ENCODE measurements at places on chromosomes 2 and 18.
A peak's percentile ranks its signal among the peaks of the same experiment; 100 is the strongest.

- no peak for DNase-seq
Measured at GRCh38 chr2:30786923-30787685, 20.1 kb downstream of the CAPN13 start.

DNA sequence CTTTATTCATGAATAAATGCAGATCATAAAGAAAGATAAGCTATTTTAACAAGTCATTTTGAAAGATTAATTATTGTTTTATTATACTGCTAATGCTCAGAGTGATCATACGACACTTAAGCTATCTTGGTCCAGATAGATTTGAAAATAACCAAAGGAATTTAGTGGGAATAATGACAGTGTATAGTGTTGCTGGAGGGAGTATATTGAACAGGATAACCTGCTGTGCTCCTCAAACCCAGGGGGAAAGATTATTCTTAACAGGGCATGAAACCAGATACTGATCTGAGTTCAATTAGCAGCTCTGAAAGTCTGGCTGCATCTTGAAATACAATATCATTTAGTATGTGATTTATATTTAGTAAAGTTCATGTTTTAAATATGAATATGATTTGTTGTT, 216.3 kb upstream of the ITGA4 start:
- no peak for DNase-seq

- peak; percentile 13 for DNase-seq
Measured at GRCh38 chr2:181357979-181358378, 99.2 kb upstream of the ITGA4 start.

DNA sequence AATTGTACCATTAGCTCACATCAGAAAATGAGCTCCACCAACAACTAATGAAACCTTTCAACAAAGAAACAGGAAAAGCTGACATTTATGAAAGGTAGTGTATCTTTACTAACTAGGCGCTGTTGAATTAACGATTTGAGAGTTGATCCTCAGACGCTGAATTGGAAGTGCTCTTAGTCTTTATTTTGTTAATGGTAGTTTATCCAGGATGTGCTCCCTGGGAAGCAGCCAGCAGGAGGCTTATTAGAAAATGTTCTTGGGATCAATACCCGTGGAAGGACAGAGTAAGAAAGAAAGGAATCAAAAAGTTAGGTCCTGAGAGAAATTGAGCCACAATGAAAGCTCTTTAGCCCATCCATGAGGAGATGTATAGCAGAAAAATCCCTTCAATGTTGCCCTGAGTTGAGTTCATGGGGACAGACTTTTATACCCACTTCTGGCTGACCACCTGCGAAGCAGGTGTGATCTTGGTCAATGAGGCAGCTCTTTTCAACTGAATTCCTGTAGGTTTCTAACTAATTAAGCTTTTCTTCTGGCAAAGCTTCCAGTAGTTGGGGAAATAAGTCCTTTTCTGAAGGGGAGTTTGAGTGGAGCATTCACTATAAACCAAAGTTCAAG, 492.6 kb upstream of the REG3G start:
- DNase-seq, result no peak

GRCh38 chr2:172039011-172039704, 39.4 kb downstream of the METAP1D start:
- no peak for DNase-seq

GRCh38 chr2:218892693-218893348, 12.2 kb downstream of the WNT10A start:
- peak; percentile 68 for DNase-seq

- no peak for DNase-seq
Measured at GRCh38 chr2:47488870-47489584, 86.1 kb downstream of the MSH2 start.

DNA sequence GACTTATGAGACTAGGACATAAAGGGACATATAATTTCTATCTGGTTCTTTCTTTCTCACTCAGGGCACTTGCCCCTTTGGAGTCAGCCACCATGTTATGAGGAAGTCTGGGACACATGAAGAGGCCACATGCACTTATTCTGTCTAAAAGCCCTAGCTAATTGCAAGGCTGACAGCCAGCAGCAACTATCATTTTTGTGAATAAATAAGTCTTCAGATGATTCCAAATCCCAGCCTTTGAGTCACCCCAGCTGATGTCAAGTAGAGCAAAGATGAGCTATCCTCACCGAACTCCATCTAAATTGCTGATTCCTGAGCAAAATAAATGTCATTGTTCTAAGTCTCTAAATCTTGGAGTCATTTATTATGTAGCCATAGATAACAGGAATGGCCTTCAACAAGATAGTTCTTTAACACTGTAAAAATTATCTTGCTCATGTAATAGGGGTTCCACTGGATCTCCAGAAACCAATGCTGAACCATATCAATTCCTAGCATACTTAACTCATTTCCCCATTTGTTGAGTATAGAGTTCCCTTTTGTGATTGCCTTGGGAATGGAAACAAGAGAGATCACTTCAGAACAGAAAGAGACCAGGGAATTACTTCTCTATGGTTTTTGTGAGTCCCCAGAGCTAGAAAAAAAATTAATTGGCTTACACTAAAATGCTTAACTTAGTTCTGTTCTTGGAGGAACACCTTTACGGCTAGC, 50.6 kb upstream of the FN1 start:
- DNase-seq, result no peak

- DNase-seq, result no peak
Measured at GRCh38 chr2:230172156-230172555, 47.6 kb downstream of the SP110 start.

DNA sequence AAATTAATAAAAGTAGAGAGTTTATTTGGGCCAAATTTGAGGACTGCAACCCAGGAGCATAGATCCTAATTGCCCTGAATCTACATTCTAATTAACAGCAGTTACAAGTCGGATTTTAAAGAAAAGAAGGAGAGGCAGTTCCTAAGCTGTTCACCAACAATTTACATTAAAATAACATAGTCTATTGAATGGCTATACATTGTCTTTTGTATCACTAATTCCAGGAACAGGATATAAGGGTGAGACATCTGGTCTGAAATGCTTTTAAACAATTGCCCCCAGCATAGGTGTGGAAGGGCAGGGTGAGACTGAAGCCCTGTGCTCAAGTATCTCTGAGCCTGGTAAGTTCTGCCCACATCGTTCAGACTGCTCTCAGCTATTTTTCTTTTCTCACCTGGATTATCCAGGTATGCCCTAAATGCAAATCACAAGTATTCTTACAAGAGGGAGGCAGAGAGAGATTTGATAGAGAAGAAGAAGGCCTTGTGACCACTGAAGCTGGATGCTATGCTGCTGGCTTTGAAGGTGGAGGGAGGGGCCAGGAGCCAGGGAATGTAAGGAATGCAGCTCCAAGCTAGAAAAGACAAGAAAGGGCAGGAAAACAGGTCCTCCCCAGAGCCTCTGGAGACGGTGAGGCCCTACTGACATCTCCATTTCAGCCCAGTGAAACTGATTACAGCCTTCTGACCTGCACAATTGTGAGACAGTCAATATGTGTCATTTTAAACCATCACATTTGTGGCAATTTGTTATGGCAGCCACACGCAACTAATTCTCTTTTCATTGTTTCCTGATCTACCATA, 189.4 kb upstream of the ARL4C start:
- no peak for DNase-seq

- no peak for DNase-seq
Measured at GRCh38 chr2:74571058-74571457, 16.5 kb downstream of the DOK1 start.

DNA sequence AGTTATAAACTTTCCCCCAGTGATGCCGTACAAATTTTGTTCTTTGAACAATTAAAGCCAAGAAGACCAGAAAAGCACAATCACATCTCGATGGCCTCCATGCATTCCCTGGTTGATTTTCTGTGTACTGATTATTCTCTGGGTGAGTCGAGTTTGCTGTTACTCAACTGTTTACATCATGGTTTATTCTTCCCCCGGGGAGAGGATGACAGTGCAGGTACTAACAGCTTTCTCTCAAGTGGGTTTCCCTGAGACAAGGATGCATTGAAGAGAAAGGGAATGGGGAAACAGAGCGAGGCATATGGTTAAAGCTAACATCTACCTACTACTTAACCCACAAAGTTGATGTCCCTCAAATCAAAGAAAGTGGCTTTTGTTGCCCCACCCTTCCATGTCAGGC, 410.8 kb upstream of the FANCL start:
- no peak for DNase-seq

- no peak for DNase-seq
Measured at GRCh38 chr2:8455236-8456150, 226.4 kb upstream of the ID2 start.

GRCh38 chr2:234980451-234981187, 28.8 kb downstream of the SH3BP4 start:
- no peak for DNase-seq

DNA sequence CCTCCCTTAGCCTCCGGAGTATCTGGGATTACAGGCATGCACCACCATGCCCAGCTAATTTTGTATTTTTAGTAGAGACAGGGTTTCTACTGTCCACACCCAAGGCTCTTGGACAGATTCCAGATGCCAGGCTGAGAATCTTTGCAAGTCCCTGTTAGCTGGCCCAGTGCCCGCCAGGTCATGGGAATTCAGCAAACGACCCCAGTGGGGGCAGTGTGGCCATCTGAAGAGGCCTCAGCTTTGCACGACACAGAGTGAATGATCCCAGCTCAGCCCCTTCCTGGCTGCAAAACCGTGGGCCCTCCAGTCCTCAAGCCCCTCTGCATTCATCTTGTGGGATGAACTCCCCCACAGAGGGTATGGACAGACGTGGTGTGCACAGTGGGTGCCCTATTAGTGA, 179.5 kb upstream of the ID2 start:
- no peak for DNase-seq

DNA sequence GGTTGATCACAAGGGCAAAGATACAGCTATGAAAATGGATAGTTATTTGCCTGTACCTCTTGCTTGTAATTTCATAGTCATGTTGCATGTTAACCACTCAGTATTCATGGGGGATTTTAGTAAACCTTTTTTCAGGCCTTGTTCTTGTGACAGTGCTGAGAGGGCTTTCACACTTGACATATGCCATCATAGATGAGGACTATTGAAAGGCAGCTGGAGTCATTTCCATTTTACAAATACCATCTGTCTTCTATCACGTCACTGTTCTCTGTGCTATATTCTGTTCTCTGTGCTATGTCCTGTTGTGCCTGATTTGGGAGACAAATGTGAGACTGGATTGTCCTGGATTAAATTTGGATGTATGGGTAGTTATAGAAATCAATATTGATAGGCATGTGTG, 131.7 kb downstream of the LYPD6B start:
- no peak for DNase-seq

GRCh38 chr2:157180359-157180758, 77.1 kb upstream of the GALNT5 start:
- no peak for DNase-seq

DNA sequence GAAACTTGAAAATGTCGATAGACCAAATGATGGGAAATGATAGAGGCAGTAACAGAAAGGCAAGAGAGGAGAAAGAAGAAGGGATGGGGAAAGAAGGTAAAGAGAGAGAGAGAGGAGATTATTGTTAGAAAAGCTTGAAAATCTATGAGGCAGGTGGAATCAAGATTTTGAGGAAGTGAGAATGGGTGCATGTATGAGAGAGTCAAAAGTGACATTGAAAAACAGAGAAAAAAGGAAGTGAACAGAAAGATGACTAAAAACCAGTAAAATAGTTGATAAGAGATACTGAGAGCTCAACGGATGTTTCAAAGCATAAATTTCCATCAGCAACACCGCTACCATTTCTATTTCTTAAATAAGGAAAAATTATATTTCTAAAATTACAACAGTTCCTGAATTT, 327.4 kb upstream of the CWC22 start:
- no peak for DNase-seq

DNA sequence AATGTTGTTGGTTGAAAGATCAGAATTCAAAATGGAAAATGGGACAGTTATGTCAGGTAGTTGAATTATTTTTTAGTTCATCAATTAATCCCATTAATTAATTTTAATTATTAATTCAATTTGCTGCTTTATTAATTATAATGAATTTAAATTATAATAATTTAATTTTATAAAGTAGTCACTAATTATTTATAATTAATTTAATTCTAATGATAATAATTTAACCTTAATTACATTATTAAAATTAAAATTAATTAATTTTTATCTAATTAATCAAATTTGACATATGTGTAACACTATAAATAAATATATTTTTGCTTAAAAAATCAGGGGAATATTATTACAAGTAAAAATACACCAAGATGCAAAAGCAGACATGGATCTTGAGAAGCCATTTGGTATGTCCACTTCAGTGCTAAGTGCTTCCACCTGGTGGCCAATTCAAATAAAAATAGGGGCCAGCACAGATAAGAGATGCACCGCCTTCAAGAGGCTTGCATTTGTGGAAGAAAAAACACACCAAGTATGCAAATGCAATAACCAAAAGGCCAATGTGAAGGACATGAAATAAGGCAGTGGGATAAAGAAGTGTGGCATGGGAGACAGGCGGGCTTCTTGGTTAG, 73.2 kb downstream of the MBP start:
- no peak for DNase-seq

DNA sequence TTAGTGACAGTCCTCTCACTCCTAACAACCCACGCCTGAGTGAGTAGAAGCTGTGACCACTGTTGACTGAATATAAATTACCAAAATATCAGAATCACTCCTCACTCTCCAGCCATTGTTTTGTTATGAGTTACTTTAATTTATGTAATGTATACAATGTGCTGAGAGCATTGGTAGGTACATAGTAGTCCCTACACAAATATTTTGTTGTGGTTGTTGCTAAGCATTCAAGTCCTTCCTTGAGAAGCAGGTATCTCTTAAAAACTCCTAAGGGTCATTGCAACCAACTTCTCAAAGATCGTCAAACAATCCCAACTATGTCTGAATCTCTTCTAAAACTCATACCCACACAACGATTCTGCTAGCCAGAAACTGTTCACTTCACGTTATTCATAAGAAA, 476.8 kb upstream of the TNP1 start:
- DNase-seq, result no peak

GRCh38 chr2:158305501-158305900, 151.1 kb downstream of the CCDC148 start:
- DNase-seq, result no peak

DNA sequence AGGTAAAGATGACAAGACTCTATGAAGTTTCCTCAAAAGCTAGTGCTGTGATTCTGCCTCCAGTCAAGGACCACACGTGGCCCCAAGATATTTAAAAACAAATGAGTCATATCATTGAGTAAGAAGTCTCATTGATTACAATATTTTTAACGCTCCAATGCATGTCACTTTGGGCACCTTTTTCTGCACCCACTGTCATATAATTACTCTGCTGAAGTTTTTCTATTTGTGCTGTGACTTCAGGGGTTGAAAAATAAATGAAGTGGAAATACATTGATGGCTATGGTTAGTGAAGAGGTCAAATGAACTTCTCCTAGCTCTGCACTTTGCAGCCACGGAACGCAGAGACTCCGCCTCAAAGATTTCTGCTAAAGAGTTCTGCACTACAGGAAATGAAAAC, 344.3 kb upstream of the KYNU start:
- DNase-seq, result no peak

DNA sequence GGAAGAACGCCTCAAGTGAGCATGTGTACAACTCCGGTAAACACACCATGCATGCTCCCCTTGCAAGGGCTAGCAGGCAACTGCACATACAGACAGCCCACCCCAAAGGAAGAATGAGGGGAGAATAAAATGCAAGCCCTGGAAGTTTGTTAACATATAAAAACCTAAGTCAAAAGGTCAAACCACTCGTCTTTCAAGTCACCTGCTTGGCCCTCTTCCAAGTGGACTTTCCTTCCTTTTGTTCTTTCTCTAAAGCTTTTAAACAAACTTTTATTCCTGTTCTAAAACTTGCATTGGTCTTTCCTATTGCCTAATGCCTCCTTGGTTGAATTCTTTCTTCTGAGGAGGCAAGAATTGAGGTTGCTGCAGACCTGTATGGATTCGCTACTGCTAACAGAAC, 5.2 kb upstream of the RPIA start:
- DNase-seq, result no peak
